ENCODE measurements at places on chromosomes 16 and 17.

GRCh38 chr17:50598487-50598886 lies 36.2 kb upstream of the ABCC3 start:
- no peak for DNase-seq

DNA sequence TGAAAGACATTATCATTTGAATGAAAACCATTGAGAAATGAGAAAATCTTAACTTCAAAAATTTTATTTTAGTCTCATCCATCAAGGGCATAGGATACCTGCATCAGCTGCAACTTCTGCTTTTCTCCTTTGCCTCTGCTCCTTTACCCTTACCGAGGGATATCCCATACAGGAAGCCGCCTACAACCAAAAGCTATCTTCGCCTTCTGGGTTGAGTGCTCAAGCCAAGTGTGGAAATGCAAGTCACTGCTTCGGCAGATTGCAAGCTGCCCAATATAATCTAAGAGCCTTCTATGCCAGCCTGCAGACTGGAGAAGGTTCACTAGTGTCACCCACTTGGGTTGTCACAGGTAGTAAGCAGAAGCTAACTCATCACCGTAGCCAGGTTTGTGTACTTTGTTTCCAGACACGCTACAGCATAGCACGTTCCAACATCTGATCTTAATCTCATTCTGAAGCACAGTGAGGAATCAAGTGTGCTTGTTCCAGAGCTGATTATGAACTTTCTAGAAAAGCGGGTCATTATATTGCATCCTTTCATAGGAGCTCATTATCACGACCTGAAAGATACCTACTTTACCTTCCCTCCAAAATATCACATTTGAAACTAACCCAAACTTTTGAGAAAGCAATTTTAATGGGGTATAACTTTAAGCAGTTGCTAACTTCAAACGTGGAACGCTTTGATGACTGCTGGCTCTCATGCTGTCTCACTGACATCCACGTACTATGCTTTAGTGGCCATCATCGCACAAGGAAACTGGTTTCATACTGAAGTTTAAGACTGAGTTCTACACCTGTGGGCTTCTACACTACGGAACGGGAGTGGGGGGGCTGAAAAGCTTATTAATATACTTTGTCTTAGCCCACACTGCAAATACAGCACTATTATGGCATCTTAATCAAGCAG lies 8.0 kb upstream of the UNK start:
- DNase-seq, result peak; percentile 74

GRCh38 chr16:52437277-52437670 lies 109.7 kb downstream of the TOX3 start:
- DNase-seq, result no peak

- DNase-seq, result no peak
Measured at GRCh38 chr17:14886200-14886739, 378.9 kb downstream of the PMP22 start.

DNA sequence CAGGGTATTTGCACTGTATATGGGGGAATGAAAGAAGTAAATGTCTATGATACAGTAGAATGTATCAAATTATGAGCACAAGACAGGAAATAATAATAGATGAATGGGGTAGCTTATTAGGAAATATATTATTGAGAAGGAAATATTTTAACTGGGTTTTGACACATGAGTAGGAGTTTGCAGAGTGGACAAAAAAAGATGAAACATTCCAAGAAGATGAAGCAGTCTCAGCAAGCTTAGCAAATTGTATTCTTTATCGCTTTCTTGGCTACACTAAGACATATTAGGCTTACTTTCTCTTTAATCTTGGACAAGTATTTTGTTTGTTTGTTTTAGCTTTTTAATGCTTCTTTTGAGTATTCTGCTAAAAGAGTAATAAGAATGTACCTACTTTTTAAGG lies 1.3 kb upstream of the KRTAP4-9 start:
- no peak for DNase-seq

DNA sequence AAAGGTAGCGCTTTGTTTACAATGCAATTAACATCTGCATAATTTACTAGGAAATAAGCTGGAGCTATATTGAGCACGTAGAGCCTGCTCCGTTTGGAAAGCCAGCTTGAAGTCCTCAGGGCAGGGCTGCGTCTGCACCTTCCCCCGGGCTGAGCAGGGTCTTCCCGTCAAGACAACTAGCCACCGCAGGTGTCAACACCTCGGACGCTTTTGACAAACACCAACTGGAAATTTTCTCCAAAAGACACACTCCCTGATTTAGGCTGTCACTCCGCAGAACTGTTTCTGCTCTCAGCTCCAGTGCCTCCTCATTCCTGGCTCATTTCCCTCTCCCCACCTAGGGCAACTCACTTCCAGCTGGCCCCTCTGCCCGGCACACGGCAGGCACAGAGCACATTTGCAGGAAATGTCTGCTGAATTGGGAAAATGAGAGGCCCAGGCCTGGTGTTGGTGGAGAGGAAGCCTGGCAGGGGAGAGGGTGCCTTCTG lies 170.3 kb downstream of the MAF start:
- no peak for DNase-seq

- no peak for DNase-seq
Measured at GRCh38 chr17:71188811-71189492, 931.9 kb upstream of the SOX9 start.

- DNase-seq, result peak; percentile 45
Measured at GRCh38 chr17:36705874-36706731, 104.7 kb downstream of the MRM1 start.

- no peak for DNase-seq
Measured at GRCh38 chr17:77444628-77444983, 303.8 kb downstream of the SEC14L1 start.

- peak; percentile 56 for DNase-seq
Measured at GRCh38 chr17:48052956-48053757, 5.0 kb downstream of the NFE2L1 start.

DNA sequence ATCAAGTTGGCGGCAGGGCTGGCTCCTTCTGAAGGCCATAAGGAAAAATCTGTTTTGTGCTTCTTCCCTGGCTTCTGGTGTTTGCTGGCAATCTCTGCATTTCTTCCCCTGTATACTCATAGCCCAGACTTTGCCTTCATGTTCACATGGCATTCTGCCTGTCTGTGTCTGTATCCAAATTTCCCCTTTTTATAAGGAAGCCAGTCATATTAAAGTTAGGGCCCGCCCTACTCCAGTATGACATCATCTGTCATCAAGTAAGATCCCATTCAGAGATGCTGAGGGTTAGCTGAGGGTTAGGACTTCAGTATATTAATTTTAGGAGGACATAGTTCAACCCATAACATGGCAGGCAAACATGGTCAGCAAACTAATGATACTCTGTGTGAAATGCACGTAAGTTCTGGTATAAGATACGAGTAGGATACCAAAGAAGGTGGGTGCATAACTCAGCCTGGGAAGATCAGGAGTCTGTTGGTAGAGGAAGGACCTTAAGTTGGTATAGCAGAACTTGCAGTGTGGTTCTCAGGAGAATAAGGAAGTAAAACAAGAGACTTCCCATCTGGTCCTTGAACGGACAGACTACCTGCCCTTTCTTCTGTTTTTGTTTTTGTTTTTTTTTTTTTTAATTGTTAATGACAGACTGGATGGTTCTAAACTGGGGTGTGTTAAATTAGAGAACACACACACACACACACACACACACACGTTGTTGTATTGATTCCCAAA lies 13.9 kb downstream of the MAP2K6 start:
- peak; percentile 85 for DNase-seq

- no peak for DNase-seq
Measured at GRCh38 chr17:1592751-1593629, 30.4 kb upstream of the PITPNA start.

DNA sequence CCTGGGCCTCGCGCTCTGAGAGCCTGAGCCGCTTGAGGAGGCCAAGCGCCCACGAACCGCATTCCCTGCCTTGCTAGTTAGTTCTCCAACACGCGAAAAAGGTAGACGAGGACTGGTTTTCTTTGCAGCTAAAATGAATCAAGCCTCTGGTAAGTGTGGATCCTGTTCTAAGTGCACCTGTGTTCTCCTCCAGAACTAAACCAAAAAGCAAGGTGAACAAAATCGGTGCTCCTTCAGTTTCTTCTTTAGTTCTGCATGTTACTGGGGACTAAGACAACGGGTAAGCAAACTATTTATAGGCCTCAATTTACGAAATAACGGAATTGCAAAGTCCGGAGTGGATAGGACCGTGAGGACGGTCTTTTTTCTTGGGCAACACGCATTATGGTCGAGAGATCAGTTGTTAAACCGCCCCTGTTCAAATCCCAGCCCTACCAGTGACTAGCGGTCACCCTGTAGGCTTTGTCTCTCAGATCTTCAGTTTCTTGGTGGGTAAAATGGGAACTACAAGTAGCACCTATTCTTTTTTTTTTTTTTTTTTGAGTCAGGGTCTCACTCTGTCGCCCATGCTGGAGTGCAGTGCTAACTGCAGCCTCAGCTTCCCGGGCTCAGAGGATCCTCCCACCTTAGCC lies 993 bp upstream of the ANKRD11 start:
- peak; percentile 63 for DNase-seq

GRCh38 chr17:45790296-45790922 lies 6.3 kb downstream of the CRHR1 start:
- no peak for DNase-seq

- no peak for DNase-seq
Measured at GRCh38 chr17:43406676-43407645, 8.2 kb downstream of the ARL4D start.

DNA sequence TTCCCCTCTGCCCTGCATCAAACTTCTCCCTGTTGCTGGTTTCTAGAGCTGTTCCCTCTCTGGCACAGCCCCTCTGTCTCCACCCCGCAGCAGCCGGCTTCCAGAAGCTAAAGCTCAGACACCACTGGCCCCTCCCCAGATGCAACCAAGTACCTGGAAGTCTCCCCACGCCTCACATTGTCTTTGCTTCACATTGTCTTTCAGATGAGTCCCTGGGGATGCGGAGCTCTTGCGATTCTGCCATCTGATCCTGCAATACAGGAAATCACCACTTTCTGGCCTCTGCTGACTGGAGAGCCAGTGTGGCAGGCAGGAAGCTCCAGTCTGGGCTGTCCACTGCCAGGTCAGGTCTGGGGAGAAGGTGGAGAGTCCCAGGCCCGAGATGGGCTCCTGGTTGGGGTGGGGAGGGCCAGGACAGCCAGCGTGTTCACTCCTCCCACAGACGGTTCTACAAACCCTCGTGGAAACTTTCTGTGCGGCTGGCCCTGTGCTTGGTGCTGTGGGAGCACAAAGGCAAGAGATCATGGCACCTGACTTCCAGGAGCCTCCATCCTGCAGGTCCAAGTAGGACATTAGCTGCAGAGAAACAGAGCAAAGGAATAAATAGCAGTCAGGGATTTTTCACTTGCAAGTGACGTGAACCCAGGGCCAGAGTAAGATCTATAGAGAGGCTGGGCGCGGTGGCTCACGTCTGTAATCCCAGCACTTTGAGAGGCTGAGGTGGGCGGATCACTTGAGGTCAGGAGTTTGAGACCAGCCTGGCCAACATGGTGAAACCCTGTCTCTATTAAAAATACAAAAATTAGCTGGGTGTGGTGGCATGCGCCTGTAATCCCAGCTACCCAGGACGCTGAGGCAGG lies 47.9 kb upstream of the MAP3K14 start:
- DNase-seq, result peak; percentile 48

GRCh38 chr17:17314501-17315071 lies 11.4 kb downstream of the NT5M start:
- no peak for DNase-seq

DNA sequence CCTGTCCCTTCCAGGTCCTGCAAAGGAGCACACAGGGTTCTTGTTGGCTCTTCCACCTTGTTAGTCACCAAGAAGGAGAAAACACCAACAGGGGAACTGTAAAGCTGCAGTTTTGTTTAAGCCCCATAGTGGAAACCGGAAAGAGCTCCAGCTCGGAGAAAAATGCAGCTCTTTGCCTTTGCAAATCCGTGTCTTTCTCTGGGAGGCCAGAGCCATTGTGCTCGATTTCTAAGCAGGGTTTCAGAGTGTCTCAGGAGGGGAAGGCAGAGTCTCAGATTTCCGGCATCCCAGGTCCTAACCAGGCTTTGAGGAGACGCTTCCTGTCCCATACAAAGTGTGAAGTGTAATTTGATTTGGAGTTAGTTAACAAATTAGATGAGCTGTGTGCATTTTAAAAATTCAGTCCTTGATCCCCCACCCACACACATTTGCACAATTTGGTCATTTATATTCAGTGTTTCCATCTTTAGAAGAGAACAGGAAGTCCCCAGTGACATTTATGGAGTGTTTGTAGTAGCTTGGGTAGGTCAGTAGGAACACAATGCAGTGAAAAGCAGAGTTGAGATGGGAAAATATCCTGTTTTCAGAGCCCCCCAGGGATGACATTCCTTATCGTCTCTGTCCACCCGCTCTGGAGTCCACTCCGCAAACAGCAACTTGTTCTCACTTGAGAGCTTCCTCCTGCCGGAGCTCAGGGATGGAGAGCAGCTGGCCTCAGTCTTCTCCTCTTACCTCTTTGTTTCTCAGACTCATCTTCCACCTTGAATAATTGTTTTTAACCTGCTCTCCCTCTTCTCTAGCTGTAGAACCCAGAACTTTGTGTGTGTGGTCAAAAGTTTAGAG lies 331.9 kb downstream of the SEC14L1 start:
- DNase-seq, result peak; percentile 85

GRCh38 chr16:84059946-84060901 lies 17.6 kb upstream of the SLC38A8 start:
- DNase-seq, result no peak

GRCh38 chr17:18382441-18383078 lies 5.0 kb downstream of the EVPLL start:
- no peak for DNase-seq

DNA sequence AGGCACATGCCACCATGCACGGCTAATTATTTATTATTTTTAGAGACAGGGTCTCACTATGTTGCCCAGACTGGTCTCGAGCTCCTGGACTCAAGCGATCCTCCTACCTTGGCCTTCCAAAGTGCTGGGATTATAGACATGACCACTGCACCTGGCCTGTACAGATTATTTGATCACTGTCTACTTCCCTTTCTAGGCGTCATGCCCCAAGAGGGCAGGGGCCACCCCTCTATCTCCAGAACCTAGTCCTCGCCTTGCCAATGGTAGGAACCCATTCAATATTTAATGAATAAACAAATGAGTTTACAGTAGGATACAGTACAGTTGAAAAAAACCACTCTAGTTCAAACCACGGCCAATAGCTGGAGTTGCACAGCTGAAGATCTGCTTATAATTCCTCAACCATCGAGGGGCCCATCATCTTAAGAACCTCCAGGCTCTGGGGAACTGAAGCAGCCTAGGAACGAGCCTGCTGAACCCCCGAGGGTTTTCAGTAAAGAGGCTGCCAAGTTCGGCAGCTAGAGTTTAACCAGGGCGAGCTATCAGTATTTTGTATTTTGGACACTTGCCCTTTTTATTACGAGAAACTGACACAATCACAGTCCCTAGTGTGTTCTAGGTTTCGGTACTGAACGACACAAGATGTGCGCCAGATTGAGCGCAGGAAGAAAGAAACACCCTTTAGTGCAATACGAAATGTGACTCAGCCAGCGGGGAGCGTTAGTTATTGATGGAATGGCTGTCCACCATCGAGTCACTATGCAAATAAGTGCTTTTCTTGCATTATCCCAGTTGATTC lies 14.6 kb downstream of the ADCY9 start:
- DNase-seq, result no peak

DNA sequence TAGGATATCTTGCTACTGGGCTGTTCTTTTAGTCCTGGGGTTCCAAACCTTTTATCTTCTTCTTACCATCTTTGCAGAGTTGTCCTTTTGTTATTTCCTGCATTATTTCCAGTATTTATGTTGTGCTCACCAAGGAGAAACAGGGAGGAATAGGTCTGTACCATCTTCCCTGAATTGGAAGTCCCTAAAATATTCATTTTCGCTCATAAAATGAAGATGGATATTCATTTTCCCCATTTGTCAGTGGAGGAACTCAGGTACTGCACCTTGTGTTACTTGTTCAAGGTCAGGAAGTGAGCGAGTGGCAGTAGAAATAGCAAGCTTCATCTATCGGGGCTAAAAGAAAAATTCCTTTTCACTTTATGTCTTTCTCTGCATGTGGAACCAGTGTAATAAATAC lies 989.7 kb downstream of the CDH11 start:
- DNase-seq, result no peak

All from suppressor macrophage treated with lipopolysaccharide for 1 hour (primary cell).